ENCODE measurements at places on chromosomes 7 and 10.

DNA sequence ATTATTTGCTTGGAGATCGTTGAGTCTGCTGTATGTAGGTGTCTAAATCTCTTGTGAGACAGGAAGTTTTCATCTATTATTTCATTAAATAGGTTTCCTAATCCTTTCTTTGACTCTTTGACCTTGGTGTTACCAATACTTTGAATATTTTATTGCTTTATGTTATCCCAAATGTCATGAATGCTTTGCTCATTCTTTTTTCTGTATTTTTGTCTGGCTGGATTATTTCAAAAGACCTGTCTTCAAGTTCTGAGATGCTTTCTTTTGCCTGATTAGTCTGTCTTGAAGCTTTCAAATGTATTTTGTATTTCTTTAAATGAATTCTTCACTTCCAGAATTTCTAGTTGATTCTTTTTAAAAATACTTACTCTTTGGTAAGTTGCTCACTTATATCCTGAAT, 27.3 kb downstream of the UBE3C start:
- no peak for DNase-seq

DNA sequence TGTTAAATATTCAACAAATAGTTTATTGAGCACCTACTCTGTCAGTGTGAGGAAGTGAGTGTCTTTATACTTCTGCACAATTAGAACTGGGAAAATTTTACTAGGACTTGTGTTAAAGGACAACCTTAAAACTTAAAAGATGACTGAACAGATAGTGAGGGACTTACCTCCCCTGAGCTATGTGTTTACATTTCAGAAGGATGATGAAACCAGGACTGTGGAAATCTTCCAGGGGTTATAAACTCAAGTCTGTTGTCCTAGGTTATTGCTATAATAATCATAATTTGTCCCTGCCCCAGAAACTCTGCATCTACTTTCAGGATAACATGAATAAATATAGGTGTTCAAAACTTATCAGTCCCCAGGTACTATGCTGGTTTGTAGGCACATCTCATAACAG, 261.0 kb upstream of the MKLN1 start:
- DNase-seq, result no peak

- no peak for DNase-seq
Observed at GRCh38 chr10:30228417-30229036, 120.6 kb downstream of the MTPAP start.

DNA sequence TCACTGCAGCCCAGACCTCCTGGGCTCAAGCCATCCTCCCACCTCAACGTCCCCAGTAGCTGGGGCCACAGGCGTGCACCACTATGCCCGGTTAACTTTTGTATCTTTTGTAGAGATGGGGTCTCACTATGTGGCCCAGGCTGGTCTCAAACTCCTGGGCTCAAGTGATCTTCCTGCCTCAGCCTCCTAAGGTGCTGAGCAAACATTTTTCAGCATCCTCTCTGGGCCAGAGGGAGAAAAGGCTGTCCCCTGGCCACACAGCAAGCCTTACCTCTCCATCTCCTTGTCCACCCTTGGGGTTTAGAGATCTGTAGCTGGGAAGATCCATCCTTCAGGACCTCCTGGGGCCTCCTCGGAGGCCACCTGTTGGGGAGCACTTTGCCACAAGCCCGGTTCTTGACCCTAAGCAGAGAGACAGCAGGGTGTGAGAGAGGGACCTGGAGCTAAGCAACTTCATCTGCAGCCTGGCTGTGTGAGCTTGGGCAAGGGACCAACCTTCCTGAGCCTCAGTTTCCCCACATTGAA, 85.8 kb downstream of the MYL10 start:
- no peak for DNase-seq

- peak; percentile 71 for DNase-seq
Observed at GRCh38 chr7:22154143-22154529, 202.8 kb downstream of the RAPGEF5 start.

DNA sequence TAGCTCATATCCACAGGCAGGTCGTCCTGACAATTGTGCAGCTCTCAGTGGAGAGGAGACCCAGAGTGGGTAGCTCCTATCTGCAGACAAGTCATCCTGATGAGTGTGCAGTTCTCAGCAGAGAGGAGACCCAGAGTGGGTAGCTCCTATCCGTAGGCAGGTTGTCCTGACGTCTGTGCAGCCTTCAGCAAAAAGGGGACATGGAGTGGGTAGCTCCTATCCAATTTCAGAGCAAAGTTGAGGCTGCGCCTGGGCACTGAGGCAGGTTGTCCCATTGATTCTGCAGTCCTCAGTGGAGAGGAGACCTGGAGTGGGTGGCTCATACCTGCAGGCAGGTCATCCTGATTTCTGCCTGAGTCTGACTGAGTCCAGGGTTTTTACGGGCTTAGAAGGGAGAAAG, 111.8 kb downstream of the HPSE2 start:
- no peak for DNase-seq

DNA sequence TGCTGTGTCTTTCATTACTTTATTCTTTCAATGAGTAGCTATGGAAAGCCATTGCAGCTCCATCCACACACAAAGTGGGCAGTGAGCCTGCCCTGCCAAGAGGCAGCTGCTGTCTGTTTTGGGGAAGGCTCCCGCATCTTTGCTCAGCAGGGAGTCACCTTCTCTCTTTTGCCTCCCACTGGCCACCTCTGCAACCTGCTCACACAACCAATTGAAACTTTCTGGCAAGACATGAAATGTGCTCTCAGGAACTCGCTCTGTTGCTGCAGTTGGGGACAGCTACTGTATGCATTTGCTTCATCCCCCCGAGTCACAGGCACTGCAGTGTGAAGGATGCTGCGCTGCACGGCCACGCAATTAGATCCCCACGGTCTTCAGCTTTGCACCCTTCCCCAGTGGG, 244.8 kb upstream of the NFE2L3 start:
- no peak for DNase-seq

DNA sequence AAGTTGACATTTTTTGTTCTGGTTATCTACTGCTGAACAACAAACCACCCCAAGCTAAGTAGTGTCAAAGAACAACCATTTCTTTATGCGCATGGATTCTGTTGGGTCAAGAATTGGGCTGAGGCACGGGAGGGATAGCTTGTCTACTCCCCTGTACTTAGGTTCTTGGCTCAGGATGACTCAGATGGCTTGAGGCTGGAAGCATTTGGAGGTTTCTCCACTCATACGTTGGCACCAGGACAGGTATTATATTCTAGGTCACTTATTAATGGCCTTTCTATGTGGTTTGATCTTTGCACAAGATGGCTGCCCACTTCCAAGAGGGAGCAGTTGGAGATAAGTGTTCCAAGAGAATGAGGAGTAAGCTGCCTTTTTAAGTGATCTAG, 11.8 kb upstream of the TFAM start:
- no peak for DNase-seq

GRCh38 chr10:16519250-16519907, 2.3 kb downstream of the C1QL3 start:
- peak; percentile 30 for DNase-seq

- DNase-seq, result peak; percentile 77
Observed at GRCh38 chr7:514651-515598, 4.7 kb downstream of the PDGFA start.

GRCh38 chr7:126211875-126212274, 1040.9 kb downstream of the GRM8 start:
- no peak for DNase-seq

- peak; percentile 76 for DNase-seq
Observed at GRCh38 chr10:117137911-117138642, at the start of gene VAX1. TSS of gene VAX1 (minus strand) at chr10:117138270. CDS start at chr10:117138056, 214 bp downstream.

DNA sequence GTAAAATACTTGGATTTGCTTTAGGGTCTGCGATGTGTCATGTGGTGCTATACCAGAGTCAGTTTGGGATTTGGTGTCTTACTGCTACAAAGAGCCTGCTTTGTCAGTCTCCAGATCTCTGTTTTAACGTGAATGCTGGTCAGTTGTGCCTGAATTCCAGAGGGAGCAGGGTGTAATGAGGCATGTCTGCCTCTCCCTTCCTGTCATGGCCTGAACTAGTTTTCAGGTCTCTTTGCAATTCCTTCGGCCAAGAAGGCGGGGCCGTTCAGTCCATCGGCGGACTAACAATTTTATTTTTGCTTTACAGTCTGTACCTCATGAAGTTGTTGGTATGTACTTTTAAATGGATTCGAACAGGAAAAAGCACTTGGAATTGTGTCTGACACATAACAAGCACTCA, 465.1 kb upstream of the ADARB2 start:
- peak; percentile 71 for DNase-seq

DNA sequence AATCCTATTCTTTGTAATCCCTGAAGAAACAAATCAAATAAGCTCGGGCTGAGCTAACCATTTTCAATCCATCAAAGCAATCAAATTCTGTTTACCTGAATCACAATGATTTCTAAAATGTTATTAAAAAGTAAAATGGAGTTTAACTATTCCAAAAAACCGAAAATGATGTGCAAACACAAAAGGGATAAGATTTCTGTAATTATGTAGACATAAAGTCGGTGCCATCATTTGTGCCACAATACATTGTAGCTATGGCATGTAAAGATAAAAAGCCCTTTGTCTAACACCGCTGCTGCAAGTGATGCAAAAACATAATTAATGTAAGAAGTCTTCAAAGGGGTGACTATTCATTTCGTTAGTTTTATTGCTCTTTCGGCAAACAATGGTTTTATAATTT, 125.1 kb upstream of the FAM204A start:
- DNase-seq, result no peak

- DNase-seq, result no peak
Observed at GRCh38 chr10:101560298-101561067, 27.6 kb downstream of the POLL start.

GRCh38 chr7:141225916-141226618, 152.2 kb downstream of the TMEM178B start:
- DNase-seq, result no peak

GRCh38 chr7:86965727-86966120, 93.7 kb downstream of the ELAPOR2 start:
- DNase-seq, result no peak

DNA sequence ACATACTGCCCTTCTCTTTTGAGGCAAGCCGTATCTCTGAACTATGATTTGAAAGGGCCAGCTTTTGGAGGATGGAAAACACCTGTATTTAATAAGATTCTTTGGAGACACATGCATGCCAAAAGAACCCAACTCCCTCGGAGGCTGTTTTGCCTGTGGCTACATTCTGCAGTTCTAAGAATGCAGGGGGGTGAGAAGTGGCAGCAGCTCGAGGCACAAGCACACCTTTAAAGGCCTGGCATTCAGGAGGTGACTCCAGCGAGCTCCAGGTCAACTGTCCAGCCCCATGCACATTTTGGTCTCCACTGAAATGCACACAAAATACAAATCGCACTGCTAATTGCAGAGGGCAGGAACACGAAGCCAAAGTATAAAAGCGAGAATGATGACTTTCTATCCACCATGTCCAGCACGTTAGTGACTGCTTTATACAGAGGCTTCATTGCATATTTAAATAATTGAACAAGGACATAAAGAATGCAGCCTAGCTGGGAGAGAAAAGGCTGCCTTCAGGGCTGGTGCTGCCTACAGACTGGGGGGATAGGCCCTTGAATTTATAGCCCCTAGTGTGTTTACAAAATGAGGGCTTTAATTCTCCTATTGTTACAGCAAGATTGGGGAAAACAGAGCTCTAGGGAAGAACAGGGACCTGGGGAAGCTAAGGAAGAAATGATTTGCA, 359.3 kb downstream of the PLXNA4 start:
- DNase-seq, result no peak

Data from neural progenitor cell (in vitro differentiated cells).